Naive thymus-derived CD8-positive, alpha-beta T cell (primary cell): ENCODE measurements at places on chromosomes 3 and 15.

- no peak for DNase-seq
Measured at GRCh38 chr3:193847402-193847801, 254.4 kb downstream of the OPA1 start.

- DNase-seq, result no peak
Measured at GRCh38 chr15:101651554-101652097, 555 bp downstream of the TM2D3 start.

DNA sequence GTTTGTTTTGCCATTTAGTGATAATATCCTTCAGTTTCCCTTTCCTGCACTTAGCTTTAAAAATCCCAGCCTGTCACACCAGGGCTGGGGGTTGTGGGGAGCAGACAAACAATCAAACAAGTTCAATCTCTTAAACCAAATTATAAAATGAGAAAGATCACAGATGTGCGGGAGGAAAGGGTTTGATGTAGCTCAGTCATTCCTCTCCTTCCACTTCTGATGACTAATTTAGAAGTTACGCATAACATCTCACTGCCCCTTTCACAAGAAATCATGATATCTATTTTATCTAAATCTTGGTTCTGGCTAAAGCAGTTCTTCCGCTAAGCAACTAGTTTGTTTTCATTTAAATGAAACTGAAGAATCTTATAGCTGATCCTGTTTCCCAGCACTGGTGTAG is 34.1 kb upstream of the ATG7 start:
- DNase-seq, result no peak

GRCh38 chr15:52667597-52667996 is 11.6 kb downstream of the ATOSA start:
- DNase-seq, result no peak

DNA sequence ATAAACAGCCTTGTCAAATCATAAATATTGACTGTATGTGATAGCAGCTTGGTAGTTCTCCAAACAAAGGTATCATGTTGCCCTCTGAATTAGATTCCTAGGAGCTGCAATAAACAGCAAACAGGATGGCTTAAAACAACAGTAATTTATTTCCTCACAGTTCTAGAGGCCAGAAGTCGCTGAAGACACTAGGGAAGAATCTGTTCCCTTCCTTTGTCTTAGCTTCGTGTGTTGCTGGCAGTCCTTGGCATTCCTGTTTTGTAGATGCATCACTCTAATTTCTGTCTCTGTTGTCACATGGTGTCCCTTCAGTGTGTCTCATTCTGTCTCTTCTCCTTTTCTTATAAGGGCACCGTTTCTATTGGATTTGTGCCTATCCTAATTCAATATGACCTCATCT is 679.3 kb downstream of the OTOL1 start:
- no peak for DNase-seq

DNA sequence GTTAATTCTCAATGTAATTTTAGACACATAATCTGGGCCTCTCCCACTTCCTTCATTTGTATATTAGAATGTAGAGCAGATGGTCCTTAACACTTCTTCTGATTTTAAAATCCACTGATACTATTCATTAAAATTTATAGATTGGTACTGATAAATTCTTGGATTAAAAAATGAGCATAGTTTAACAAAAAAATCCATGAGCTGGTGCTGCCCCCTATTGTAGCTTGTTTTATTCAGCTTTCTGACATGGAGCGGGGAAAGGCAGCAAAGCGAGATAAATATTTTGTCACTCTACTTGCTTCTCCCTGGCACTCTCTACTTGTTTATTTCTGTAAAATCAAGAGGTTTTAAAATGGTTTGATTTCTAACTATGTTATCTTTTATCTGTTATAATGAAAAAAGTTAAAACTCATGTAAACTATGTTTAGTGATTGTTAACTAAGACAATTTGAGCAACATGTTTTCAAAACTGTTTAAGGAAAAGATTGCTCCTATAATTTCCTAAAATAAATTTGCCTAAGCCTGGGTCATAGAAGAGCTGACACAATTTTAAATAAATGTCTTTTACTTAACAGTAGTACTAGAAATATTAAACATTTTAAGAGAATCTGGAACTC is 26.5 kb upstream of the PLOD2 start:
- no peak for DNase-seq

DNA sequence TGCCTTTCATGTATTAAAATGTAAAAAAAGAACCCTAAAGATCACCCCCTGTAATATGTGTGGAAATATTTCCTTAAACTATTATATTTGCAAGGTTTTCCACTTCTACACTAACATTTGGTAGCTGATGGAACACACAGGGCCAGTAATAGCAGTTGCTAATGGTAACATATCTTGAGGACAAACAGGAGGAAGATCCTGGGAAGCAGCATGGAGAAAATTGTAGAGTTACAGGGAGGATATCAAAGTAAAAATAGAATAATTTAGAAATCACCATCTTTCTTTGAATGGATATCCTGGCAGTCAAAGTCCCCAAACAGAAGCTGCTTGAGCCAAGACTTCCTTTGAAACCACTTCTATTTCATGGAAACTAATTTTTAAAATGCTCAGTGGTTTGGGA is 29.5 kb upstream of the OSTN start:
- no peak for DNase-seq

DNA sequence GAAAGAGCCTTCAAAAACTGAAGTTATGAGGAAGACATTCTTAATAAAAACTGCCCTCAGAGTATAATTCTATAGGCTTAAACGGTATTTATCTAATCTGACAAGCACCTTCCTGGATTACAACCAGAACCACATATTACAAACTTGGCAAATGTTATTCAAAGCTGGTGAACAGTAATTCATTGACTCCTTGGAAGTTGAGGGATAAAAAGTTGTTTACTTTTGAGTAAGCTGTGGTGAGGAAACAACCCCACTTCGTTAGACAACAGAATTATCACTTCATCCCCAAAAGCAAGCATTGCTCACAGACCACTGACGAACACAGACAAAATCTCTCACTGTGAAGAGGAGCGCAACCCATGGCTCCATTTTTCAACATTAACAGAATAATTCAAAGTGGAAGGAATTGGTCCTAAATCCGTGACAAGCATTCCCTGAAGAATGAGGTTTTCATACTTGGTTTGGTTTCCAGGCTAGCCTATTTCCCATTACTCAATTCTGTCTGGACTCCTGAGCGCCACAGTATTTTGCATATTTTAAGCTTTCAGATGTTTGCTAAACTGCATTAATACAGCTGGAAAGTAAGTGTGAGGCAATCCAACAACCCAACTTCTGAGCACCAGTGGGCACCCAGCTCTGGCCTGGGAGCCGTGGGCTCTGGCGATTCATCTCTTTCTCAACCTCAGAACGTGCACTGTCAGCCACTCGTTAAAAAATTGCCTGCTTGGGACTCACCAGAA is 32.7 kb downstream of the LRIG1 start:
- no peak for DNase-seq

GRCh38 chr15:23877502-23878412 is 190.7 kb upstream of the NDN start:
- DNase-seq, result no peak

DNA sequence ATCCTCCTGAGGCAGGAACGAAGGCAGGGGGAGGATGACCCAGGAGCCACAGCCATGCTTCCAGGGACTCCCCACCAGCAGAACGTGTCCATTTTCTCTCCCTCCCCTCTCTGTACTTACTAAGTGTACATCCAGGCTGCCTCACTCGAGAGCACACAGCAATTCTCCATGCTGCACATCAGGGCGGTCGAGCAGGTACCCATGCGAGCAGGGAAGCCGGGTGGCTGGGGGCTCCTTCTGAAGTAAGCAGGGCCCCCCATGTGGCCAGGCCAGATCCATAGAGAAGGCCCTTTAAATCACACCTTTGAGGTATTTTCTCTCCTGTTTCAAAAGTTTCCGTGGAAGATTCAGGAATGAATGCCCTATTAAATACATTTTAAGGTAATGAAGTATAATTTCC is 41.2 kb upstream of the SLC6A11 start:
- DNase-seq, result no peak

DNA sequence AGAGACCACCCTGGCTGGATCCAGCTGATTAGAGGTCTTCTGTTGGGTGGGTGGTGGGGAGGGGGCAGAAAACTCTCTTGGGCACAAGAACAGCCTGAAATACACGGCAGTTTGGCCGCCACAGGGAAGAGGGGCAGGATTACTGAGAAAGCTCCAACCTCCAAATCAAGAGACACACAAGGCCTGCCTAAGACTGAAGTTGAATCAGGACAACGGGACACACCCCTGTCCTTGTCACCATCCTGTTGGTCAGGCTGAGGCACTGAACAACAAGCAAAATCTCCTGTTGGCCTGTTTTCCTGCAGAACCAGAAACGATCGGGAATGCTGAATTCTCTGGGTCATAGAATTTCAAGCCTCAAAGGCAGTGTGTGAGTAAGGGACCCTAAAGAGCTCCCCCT is 247.8 kb downstream of the FAM43A start:
- no peak for DNase-seq

DNA sequence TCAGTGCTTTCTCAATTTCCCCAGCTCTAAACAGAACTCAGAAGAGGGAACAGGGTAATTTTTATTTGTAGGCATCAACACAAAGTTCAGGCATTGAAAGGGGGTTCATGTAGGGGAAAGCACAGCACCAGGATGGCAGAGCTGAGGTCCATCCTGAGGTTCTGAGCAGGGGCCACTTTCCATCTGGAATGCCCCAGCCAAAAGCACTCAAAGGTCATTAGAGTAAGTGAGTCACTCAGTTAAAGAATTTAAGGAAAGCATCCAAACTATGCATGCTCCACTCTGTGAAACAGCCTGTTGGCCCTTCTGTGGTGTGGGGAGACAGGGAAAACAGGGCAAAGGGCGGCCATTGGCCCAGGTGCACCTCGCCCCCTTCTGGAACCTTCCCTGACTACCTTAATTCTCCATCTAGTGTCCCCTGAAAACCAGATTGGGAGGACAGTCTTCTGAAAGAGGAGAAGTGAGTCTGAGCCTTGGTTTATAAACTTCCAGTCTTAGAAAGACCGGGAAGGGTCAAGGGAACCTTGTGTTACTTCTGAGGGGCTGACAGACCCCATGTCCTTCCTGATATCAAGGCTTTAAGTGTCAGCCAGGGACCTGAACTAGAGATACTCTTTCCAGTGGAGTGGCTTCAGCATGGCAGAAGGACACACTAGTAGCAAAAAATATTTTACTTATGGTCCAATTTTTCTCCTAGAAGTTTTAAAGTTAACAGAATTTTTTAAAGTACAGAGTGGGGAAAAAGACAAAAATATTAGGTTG is 133.3 kb downstream of the MYLK start:
- no peak for DNase-seq

DNA sequence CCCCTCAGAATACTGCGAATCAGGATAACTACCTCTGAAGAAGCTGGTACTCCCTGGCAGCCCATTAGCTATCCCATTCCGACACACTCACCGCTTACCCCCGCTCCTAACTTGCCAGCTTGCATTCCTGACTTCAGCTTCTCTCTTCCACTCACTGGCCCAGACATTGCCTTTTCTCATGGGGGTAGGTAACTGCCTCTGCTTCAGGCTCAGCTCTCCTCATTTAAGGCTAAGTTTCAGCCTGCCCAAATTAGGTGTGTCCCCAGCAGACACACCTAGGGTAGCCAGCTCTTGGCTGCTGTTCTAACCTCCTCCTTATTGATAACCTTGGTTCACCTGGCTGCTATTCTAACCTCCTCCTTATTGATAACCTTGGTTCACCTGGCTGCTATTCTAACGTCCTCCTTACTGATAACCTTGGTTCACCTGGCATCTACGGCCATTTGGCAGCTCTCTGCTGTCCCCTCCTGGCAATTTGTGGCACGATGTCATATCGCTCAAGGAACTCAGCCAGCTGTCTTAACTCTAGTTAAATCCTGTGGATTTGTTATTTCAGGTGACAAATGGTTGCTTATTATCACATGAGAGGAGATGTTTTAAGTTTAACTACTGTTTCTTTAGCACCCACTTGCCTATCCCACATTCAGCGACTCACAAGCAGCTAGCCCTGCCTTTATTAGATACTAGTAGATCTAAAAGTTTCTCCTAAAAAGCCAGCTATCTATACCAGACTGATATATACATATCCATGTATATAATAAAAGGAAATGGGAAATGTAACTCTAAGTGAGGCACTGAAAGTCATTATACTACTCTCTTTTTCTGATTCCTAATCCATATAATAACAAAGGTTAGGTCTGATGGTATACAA is 106.5 kb upstream of the ACP3 start:
- DNase-seq, result no peak
